ENCODE measurements at places on chromosomes 3 and 15.

DNA sequence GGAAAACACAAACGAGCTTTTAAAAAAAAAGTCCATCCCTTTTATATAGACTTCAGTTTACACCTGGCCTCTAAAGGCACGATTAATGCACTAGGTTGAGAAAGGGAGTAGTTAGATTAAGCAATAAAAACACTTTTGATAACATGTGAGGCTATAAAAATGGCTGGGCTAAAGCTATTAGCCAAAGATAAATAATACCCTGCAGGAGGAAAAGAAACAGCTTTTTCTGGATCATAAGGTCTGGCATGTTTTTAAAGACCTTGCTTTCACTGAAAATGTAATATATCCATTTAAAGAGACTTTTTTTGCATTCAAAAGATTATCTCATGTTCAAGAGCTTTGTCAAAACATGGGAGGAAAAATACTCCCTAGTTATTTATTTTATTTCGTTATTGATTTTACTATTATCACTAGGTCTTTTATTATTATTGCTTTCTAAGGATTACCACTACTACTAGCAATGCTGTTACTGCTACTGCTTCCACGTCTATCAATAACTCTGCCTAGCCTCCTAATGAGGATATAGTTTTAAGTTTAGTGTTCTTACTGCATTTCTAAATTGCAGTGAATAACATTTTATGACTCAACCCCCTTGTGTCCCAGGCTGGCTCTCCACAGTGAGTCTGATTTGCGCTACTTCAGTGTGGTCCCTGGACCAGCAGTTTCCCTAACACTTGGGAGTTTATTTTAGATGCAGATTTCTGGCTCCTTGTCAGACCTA is 93.4 kb downstream of the THRB start:
- no peak for DNase-seq

DNA sequence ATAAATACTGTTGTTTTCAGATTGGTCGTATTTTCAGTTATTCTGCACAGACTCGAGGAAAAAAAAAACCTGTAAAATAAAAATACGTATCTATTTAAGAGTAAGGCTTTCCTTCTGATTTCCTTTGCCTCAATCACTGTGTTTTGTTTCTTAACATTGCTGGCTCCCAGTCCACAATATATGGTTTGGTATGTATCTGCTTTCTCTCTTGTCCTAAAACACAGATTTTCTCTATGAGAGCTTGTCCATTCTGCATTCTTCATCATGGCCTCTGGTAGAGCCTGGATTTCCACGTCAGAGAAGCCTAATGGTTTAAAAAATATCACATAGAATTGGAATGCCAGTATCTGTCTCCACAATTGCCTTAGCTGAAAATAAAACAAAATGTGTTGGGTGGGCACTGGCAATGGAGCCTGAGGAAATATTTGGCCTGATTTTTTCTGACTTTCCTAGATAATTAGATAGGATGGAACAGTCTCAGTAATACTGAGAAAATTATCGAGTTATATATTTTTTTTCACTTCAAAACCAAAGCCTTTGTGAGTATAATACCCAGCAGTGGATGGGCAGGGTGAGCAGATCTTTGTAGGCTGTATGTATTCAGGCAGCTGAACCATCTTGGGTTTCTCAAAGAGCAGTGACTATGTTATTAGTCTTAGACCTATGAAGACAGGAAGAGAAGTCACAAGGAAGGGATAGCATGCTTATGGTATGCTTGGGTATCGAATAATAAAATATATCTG is 1.9 kb downstream of the CD200 start:
- DNase-seq = no peak

DNA sequence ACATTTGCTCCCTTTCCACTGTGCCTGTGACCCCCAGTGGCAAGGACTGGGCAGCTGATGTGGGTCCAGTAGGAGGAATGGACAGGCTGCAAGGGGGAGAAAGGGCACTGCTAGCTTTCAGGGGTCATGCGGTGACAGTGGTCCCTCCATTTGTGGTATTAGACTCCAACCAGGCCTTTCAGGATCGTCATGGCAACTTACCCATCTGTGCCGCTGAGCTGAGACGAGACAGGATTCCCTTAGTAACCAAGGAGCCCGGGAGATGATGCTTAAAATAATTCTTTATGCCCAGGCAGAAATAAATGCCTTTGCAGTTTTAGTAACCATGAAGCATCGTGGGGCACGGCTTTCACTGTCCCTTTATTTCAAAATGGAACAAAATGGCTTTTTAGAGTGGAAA is 15.9 kb upstream of the MRPL3 start:
- DNase-seq = no peak

DNA sequence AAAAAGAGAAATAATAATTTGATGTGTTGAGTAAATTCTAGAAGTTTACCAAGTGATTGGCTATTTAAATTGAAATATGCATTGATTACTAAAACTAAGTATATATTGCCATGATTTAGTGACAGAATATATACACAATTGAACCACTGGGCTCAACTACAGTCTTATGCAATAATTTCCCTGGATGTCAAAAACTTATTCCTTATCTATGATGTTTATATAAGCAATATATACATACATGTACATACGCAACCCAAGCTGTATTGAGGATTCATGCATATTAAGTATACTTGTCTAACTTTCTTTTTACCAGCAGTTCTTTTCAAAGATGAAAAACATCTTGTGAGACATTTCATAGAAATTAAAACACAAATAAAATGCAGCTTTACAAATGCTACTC is 165.8 kb downstream of the ZIC4 start:
- DNase-seq = no peak

GRCh38 chr3:76051145-76051544 is 265.8 kb upstream of the ZNF717 start:
- DNase-seq = no peak

- DNase-seq = no peak
Measured at GRCh38 chr3:47156396-47156795, 7.5 kb downstream of the SETD2 start.

GRCh38 chr3:138297059-138297607 is 32.5 kb downstream of the NME9 start:
- no peak for DNase-seq
